ENCODE measurements at places on chromosomes 2 and 18. TPM values are rescaled to one million over a fixed set of nuclear protein-coding genes. Genes with fewer than 3 reads are reported as not detected.

CD302 gene
- 48.7 TPM for total RNA-seq

- no peaks in the 10 kb centered on the region for H3K36me3 ChIP-seq
- no peaks in the 10 kb centered on the region for H3K27me3 ChIP-seq
- no peak overlapping the region for H3K27ac ChIP-seq
- H3K4me3 ChIP-seq = no peak overlapping the region
- no peak for DNase-seq
Measured at GRCh38 chr18:58557008-58557435, 71.9 kb downstream of the ALPK2 start.

DNA sequence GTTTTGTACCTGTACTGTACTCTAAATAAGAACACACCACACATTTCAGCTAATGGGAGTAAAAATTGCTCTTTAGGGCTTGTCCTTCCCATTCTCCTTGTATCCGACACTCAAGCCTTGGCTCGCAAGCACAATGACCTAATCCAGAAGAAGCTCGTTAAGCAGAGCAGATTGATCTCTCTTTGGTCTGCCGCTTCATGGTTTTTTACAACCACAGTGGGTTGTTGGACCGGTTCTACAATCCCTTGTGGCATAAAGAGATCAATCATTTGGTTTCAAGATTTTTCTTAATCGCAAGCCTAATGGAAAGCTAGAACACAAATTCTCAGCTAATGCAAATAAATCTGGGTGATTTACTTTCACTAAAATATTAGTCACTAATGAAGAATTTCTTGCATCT lies 662.1 kb downstream of the LRP1B start:
- no peaks in the 10 kb centered on the region for H3K27me3 ChIP-seq
- H3K4me1 ChIP-seq = no peaks in the 10 kb centered on the region
- no peak overlapping the region for H3K4me3 ChIP-seq
- H3K27ac ChIP-seq = no peak overlapping the region
- no peaks in the 10 kb centered on the region for H3K36me3 ChIP-seq

CCDC141 gene
- total RNA-seq = 8.6 TPM

DNA sequence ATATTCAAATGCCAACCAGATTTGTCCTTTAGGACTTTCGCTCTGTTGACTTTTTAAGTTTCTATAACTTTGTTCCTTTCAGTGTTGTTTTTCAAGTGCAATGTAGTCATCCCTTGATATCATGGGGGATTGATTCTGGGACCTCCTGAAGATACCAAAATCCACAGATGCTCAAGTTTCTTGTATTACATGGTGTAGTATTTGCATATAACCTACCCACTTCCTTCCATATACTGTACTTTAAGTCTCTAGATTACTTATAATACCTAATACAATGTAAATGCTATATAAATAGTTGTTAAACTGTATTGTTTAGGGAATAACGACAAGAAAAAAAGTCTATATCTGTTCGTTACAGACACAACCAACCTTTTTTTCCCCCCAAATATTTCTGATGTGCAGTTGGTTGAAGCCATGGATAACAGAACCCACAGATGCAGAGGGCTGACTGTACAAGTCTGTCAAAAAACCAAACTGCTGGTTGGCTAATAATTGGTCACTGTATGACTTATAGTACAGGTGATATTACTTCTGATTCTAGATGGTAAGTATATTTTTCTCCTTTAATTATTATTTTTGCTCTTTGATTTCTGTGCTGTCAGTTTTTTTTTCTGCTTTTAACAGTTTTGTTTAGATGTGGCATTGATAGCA lies 201.7 kb upstream of the STON1 start:
- no peaks in the 10 kb centered on the region for H3K27me3 ChIP-seq
- no peaks in the 10 kb centered on the region for H3K4me1 ChIP-seq
- H3K27ac ChIP-seq = no peak overlapping the region
- no peak for DNase-seq
- no peak overlapping the region for H3K4me3 ChIP-seq
- H3K36me3 ChIP-seq = no peaks in the 10 kb centered on the region

DNA sequence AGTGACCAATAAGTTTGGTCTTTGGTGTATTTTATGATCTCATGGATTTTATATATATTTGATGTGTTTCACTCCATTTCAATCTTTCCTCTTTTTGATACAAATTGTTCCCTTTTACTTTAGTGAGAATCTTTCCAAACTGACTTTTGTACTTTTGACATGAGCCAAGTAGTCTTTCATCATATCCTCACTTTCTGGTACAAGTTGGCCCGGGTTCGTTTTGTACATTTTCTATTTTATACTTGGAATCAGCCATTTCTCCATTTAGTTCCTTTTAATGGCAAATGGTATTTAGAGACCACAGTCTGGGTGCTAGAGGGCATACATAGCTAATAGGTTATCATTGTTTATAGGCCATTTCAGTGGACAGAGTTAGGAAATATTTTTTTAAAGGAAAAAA lies 147.9 kb upstream of the MYO3B start:
- no peaks in the 10 kb centered on the region for H3K4me1 ChIP-seq
- DNase-seq = no peak
- H3K27me3 ChIP-seq = no peaks in the 10 kb centered on the region
- no peak overlapping the region for H3K27ac ChIP-seq
- no peak overlapping the region for H3K4me3 ChIP-seq
- peaks cover 7% of the 10 kb centered on the region for H3K36me3 ChIP-seq

GRCh38 chr2:207206011-207206410 lies 40.3 kb upstream of the KLF7 start:
- no peaks in the 10 kb centered on the region for H3K36me3 ChIP-seq
- no peaks in the 10 kb centered on the region for H3K27me3 ChIP-seq
- H3K4me1 ChIP-seq = no peaks in the 10 kb centered on the region
- H3K4me3 ChIP-seq = no peak overlapping the region

- no peak overlapping the region for H3K4me3 ChIP-seq
- no peaks in the 10 kb centered on the region for H3K27me3 ChIP-seq
- H3K4me1 ChIP-seq = peaks cover 19% of the 10 kb centered on the region
- DNase-seq = no peak
- H3K36me3 ChIP-seq = no peaks in the 10 kb centered on the region
- no peak overlapping the region for H3K27ac ChIP-seq
Measured at GRCh38 chr2:216770050-216770449, 74.7 kb upstream of the IGFBP5 start.
